Suppressor macrophage (primary cell): ENCODE measurements at places on chromosomes 5 and 9.

DNA sequence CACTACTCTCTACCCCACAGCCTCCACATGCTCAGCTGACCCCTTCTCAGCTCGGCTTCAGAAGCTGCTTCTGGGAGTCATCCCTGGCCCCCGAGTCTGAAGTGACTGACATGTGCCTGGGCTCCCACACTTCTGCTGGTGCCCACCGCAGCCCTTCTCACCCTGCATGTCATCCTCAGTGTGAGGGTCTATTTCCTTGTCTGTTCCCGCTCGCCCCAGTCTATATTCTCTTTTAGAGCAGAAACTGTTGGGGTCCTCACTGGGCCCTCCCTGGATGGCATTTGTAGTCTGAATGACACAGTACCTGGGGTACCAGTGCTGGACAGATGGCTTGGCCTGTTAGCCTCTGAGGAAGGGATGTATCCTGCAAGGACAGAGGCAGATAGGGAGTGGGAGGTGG lies 5.3 kb downstream of the ECSCR start:
- DNase-seq, result no peak

DNA sequence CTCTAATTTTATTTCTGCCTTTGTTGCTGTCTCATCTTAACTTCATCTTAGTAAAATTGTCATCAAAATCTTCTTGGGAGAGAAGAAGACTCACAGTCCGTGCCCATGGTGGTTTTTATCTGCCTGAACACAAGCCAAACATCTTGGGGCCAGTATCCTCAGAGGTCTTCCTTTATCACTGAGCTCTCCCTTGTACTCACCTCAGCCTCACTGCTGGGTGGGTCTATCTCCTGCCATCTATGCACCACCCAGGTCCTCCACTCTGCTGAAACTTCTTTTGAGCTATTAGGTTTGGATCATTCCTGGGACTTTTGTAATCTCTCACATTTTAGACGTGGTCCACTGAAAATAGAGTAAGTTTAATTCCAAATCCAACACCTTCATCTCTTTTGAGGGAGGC lies 116.3 kb upstream of the EPB41L4A start:
- no peak for DNase-seq

DNA sequence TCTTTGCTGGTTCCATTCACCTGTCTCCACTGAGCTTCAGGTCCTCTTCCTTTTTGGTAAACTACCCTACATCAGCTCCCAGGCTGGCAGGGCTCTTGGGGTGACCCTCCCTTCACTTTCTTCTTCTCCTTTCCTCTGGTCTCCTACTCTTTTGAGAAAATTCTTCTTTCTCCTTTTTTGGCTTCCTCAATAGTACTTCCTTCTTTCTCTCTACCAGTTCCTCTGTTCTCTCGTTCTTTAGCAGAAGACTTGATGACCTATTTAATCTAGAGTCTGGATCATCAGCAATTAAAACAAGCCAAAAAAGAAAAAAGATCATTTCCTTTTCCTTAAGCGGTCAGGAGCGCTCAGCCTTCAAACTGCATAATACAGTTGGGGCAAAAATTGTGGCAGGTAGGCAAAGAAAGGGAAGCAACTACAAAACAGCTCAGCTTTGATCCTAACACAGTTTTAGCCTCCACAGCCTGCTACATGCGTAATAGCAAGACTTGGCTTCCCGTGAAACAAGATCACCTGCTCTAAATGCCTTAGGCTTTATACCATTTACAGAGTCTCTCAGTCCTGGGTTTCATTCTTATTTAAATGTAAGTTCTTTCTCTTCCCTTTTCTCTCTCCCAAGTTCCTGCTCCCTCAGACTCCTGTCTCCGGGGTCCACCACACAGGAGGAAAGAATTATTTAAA lies 14.0 kb upstream of the GSN start:
- DNase-seq, result peak; percentile 59

DNA sequence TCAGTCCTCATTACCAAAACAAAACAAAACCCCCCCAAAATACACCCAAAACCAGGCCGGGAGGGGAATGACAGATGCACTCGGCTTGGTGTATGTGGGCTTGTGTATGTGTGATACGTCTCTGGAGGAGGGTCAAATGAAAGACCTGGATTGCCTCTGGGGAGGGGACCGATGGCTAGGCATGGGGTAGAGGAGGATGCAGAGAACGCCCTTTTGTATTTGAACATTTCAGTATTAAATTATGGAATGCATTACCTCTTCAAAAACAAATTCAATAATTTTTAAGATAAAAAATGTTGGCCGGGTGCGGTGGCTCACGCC lies 61.4 kb downstream of the LMX1B start:
- DNase-seq, result no peak

DNA sequence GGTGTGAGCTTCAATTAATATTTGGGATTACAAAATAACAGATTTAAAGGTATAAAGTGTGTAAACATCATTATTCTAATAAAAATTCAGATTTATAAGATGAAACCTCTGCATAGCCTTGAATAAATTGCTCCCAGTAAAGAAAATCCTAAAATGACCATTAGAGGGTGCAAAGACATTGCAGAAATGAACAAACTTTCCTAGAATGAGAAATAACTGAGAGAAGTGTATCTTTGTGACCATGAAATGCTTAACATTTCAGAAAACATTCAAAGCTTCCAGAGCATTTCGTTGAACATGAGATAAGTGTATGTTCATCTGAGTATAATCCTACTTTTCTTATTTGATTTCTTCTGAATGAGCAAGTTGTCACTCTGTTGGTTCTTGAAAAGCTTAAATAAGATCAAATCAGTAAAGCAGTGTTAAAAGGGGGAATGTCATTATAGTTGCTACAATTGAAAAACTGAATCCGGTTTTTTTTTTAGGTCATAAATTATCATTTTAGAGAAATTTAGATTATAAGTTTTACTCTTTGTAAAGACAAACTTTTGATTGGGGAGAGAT lies 24.7 kb upstream of the NUDT12 start:
- no peak for DNase-seq

DNA sequence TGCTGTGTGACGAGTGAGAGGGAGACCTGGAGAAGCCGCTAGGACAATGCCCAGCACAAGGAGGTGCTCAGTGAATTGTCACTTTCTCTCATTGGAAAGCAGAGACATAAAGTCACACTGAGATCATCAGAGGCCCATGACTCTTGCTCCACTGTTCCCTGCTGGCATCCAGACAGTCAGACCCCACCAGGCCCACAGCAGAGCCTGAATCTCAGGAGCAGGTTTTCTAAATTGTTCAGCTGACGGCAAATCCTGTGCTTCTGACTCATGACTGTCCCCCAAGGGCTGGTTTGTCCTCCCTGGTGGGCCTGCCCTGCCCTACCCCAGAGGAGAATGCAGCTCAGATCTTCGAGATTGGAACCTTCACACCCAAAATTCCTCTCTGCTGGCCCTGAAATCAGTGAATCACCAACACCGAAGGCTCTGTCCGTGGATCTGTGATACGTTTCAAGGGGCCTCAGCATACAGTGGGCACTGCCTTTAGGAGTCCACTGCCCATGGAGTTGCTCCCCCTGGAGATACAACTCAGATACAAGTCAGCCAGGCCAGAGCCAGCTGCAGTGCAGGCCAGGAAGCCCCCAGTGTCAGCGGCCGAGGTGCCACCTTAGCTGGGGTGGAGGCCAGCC lies 2.7 kb downstream of the PTGES start:
- DNase-seq, result no peak

- DNase-seq, result no peak
Measured at GRCh38 chr5:123012321-123012720, 24.2 kb downstream of the PPIC start.

- no peak for DNase-seq
Measured at GRCh38 chr9:72132052-72132451, 17.2 kb upstream of the GDA start.

GRCh38 chr5:111394586-111394985 lies 117.7 kb downstream of the STARD4 start:
- no peak for DNase-seq

- DNase-seq, result no peak
Measured at GRCh38 chr5:2890011-2890410, 138.5 kb upstream of the IRX2 start.

DNA sequence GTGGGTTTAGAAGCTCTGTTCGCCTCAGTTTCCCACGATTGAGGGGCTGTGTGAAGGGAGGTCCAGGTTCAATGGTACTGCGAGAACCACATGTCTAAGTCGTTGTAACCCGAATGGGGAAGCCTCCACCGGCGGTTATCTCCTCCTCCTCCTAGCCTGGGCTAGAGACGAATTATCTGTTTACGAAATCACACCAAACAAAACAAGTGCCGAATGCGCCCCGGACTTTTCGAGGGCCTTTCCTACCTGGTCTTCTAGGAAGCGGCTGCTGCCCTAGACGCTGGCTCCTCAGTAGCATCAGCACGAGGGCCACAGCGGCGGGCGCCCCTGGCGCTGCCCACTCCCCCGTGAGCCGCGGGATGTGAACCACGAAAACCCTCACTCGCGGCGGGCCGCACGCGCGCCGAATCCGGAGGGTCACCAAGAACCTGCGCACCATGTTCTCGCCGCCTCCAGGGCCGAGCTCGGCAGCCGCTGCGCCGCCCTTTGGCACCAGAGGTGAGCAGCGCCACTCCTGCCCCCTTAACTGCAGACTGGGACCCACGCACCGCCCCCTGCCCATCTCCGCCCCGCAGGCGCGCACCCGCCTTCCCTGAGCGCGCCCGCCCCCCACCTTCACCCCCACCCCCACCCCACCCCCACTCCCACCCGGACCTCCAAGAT lies at the start of gene CDKN2A:
Gene CDKN2A, minus strand, starts transcription at position 500 of the 663 bp plus-strand sequence.
- DNase-seq, result peak; percentile 47

DNA sequence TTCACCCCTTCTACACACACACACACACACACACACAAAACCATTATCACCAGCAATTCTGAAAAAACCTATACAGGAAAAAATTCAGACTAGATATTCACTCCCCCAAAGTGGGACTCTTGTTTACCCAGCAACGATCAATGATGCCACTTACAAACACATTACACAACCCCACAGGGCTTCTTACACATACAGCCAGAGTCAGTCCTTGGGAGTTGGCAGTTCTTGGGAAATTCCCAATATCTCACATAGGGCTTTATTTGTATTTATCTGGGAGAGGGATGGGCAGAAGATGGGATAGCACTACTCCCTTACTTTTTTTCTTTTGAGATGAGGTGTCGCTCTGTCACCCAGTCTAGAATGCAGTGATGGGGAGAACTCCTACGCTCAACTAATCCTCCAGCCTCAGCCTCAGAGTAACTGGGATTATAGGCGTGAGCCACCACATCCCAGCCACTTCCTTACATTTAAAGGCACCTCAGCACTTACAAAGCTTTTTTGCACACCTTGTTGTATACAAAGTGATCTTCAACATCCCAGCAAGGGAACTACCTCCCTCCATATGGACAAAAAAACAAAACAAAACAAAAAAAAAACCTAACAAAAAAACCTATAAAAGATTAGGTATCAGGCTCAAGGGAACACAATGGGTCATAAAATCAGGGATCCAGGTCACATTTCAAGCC lies 168.4 kb downstream of the TSSK1B start:
- no peak for DNase-seq

DNA sequence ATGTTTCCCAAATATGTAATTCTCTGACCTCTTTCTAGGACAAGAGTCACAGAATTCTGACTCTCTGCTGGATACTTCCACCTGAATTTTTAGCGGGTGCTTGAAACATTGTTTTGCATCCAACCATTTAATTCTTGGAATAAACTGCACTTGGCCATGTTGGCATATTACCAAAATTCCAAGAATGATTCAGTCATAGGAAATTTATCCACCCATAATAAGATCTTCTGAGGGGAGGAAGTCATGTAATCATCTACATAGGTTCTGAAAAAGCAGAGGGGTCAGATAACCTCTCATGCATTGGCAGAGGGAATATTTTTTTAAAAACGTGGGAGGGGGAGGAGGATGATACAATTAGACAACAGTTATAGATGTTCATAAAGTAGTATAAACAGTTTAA lies 156.9 kb downstream of the PAM start:
- DNase-seq, result no peak

GRCh38 chr5:34519489-34520220 lies 136.5 kb upstream of the RAI14 start:
- no peak for DNase-seq

GRCh38 chr9:89483592-89484474 lies 14.1 kb downstream of the SEMA4D start:
- DNase-seq, result peak; percentile 51

- DNase-seq, result no peak
Measured at GRCh38 chr5:142701673-142702311, 15.9 kb upstream of the FGF1 start.
